Left ventricle myocardium superior (tissue), 1 donor: ENCODE measurements at places on chromosomes 2 and 18.

- DNase-seq = no peak
Measured at GRCh38 chr2:120999377-121000097, 263.9 kb downstream of the GLI2 start.

DNA sequence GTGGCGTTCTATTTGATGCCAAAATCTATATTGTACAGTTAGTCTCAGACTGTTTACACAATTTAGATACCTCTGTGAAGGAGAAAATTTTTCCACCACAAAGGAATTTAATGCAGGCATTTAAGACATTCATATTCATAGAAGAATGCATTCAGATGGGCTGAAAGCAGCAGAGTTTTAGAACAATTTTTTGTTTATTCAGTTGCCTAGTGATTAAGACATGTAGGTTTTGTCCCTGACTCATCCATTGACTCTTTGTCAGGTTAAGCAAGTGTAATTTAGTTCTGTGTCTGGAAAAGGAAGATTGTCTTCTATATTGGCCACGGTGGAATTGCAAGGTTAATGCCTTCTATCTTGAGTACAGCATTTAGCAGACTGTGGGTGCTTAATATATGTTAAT, 515.0 kb downstream of the PARD3B start:
- no peak for DNase-seq

GRCh38 chr2:37984176-37984575, 59.1 kb downstream of the RMDN2 start:
- DNase-seq = no peak

- DNase-seq = no peak
Measured at GRCh38 chr2:12428786-12429185, 287.9 kb upstream of the TRIB2 start.
